Caco-2 (cell line): ENCODE measurements at places on chromosomes 7 and 10. TPM values are rescaled to one million over a fixed set of nuclear protein-coding genes. Genes with fewer than 3 reads are reported as not detected.

PLPP4 gene
- total RNA-seq, result 0.56 and 0.61 TPM in 2 replicates

SFRP5 gene
- total RNA-seq, result 1.0 and 1.1 TPM in 2 replicates

- DNase-seq, result no peak
Measured at GRCh38 chr7:96016056-96016586, 243.8 kb downstream of the DYNC1I1 start.

GRCh38 chr7:14762561-14762960 is 140.0 kb downstream of the DGKB start:
- DNase-seq, result no peak

DNA sequence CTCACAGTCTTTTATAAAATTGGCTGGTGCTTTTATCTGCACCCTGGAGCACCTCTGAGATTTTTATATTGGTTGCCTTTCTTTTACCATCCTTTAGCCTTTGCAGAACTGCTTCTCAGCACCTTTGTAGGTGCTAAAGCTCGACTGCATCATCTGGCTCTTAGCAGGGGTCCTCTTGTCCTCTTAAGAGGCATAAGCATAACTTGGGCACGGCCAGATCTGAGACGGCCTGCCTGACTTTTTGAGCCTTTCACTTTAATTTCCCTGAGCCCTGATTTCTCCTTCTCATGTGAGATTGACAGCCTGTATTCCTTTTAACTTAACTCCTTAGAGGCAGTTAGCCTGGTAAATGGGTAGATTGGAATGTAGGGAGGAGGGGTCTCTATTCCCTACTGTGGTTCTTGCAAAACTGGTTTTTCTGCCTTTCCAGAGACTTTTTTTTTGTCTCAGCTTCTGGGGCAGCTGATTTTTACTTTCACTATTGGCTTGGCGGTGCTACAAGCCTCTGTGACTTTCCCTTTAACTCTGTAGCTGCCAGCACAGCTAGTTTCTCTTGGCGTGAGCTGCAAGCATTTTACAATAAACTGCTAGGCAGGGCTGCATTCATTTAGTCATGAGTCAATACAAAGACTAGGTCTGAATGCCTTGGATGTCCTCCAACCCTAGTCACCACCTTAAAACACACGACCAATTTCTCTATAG is 24.0 kb downstream of the ZPBP start:
- DNase-seq, result peak; percentile 63

GRCh38 chr10:5812283-5813090 is 747 bp downstream of the GDI2 start:
- DNase-seq, result peak; percentile 73

GRCh38 chr7:127034186-127034806 is 218.4 kb downstream of the GRM8 start:
- DNase-seq, result no peak

DNA sequence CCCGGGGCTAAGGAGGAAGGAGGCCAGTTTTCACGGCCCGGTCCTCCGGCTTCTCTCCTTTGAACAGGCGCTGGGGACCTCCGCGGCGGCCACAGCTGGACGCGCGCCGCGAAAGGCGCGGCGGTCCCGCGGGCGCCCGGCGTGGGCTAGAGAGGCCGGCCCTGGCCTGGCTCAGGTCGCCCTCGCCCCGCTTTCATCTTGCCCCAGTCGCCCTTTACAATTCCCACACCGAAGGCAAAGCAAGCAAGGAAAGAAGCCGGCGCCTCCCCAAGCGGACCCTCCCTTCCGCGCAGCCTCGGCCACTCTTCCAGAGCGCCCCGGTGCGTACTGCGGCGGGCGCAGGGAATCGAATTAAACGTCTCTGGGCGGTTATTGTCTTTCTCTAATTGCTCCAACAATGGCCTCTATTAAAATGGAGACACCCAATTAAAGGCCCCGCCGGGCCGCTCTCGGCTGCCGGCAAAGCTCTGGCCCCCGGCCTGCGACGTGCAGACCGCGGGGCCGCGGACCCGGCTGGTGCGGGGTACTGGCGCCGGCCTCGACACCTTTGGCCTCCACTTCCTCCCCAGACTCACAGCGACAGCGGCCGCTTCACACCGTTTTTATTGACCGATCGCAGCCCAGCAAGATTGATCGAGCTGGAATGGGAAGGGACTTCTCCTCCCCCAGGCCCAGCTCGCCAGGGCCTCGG is 4.5 kb upstream of the GATA3 start:
- no peak for DNase-seq
